OCI-LY7 (cell line): ENCODE measurements at places on chromosomes 16 and 17. TPM values are rescaled to one million over a fixed set of nuclear protein-coding genes. Genes with fewer than 3 reads are reported as not detected.
A peak's percentile ranks its signal among the peaks of the same experiment; 100 is the strongest.

DNA sequence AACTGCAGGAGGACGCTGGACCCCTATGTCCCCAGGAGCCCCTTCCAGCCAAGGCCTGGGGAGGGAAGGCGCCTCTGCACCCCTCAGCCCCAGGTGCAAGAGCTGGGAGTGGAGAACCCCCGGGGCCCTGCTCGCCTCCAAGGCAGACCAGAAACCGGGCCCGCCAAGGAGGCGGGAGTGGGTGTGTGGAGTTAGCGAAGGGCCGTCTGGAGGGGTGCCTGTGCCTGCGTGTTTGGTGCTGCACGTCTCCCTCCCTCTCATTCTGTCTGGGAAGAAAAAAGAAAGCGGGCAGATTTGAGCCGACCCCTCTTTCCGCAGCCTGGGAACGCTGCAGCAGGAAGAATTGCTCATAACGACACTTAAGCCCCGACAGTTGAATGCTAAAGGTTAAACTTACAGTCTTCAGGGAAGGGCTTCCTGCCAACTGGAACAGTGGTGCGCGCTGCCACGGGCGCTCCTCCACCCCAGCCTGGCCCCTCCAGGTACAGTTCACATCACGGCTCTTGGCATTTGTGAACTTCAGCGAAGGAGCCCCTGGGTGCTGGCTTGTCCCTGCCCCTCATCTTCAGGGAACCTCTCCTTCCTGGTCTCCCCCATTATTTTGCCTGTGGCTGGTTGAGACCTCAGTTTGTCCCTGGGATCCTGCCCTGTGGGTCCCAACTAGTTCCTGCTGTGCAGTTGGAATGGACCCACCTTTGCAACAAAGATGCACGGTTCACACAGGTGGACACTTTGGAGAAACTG, 19.2 kb upstream of the ZFHX3 start:
- DNase-seq: no peak

- no peak for DNase-seq
These were observed 255.7 kb downstream of the SHISA9 start for GRCh38 chr16:13157082-13157481.

GRCh38 chr17:77266891-77267341, 126.1 kb downstream of the SEC14L1 start:
- DNase-seq: peak; percentile 58

GRCh38 chr16:8712589-8713361, 38.4 kb downstream of the ABAT start:
- no peak for DNase-seq

RNF112 gene
- 0.17 TPM in 1 of 2 replicates, not detected in the other for total RNA-seq

SKAP1 gene
- total RNA-seq: 0.79 and 1.2 TPM in 2 replicates

GNG13 gene
- total RNA-seq: not detected in 2 replicates

ITGB3 gene
- total RNA-seq: 0.17 TPM in 1 of 2 replicates, not detected in the other
